Esophagus muscularis mucosa (tissue), 4 donors: ENCODE measurements at places on chromosomes 12 and 14. TPM values are rescaled to one million over a fixed set of nuclear protein-coding genes. Genes with fewer than 3 reads are reported as not detected.

Gene NPFF
- total RNA-seq: not detected

DNA sequence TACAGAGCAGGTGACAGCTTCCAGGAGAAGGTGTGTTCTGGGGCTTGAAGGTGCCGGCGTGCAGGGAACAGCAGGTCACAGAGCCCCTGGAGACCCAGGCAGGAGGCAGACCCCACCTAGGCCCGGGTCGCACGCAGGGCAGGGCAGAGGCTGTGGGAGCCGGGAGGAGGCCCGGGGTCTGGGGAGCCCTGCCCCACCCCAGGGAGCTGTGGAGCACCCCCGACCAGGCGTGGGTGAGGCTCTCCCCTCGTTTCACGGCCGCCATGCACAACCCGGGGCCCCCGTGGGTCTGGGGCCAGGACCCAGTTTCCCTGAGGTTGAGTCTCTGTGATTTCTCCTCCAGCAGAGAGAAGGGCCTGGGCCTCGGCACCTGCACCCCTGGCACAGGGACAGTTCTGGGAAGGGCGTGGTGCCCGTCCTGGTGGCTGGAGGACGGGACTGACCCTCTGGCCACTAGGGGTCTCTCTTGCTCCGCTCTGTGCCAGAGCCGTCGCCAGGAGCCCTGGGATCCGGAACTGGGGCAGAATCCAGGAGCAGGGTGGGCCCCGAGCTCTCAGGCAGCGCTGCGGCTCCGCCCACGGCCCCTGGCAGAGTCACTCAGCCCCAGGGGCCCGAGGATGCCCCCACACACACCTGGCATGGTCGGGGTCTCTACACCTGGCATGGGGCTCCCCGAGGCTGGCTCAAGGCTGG is 75.2 kb upstream of the FBRSL1 start:
- DNase-seq: no peak

Gene ZFHX2
- total RNA-seq: 1.2 TPM

DNA sequence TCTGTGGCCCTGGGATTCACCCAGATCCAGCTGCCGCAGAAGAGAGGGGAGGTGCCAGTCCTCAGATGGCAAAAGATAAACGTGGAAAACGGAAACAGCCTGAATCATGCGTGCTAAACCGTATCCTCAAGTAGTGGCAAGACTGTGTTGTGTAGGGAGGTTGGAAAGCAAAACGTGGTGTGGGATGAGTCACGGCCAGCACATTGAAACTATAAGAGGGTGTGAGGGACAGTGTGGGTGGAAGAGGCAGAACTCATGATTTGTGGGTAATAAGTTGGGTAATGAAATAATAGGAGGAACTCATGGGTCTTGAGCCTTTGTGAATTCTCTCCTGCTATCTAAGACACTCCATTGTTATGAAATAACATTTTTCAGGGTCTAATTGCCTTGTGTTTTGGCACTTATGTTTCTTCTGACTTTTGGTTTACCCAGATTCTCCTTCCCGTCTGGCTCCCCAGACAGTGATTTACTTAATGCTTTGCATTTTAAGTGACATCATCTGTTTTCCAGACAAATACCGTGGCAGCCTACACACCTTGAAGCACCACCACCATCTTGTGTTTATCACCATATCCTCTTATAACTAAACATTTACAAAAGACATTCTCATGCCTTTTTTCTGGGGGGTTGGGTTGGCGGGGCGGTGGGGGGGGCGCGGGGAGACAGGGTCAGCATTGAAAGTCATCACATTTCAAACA is 62.3 kb upstream of the PTCSC3 start:
- DNase-seq: no peak

- no peak for DNase-seq
Observed at GRCh38 chr12:49346659-49347310, at the start of gene DNAJC22. DNAJC22 (plus strand) TSS chr12:49346888; CDS start chr12:49348873, 1,985 bp downstream.

Gene REP15
- 1.2 TPM for total RNA-seq

Gene RNF212B
- not detected for total RNA-seq

- DNase-seq: no peak
Observed at GRCh38 chr12:93702707-93703315, 25.6 kb downstream of the CRADD start.

GRCh38 chr14:68248481-68249255 is 429.1 kb downstream of the RAD51B start:
- no peak for DNase-seq

Gene PLCZ1
- total RNA-seq: not detected

- DNase-seq: no peak
Observed at GRCh38 chr12:66232263-66232662, 43.2 kb downstream of the IRAK3 start.

Gene ASCL1
- 0.17 TPM for total RNA-seq

DNA sequence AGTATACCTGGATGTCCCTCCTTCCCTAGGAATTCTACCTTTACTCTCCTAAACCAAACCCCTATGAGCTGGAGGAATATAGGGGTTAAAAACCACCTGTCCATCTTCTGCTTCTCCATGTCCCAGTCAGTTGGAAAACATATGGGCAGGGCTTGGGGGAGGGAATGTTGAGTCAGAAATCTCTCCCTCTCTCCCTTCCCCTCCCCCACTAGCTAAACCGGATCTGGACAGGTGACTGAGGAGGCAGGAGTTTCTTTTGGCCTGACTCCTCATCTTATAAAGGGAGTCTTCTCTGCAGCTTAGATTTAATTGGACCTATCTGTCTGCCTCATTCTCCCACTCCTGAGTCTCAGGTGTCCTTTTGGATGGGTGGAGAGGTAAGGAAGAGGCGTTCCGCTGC is 6.1 kb downstream of the ERBB3 start:
- DNase-seq: no peak

- no peak for DNase-seq
Observed at GRCh38 chr12:124833693-124834122, 30.0 kb downstream of the SCARB1 start.

Gene ERO1A
- total RNA-seq: 35.5 TPM
